Stimulated activated CD4-positive, alpha-beta T cell treated with anti-CD3 and anti-CD28 coated beads, Interleukin-15, amount 100 ng/mL, for 1 hour (primary cell): ENCODE measurements at places on chromosomes 6 and 20.

DNA sequence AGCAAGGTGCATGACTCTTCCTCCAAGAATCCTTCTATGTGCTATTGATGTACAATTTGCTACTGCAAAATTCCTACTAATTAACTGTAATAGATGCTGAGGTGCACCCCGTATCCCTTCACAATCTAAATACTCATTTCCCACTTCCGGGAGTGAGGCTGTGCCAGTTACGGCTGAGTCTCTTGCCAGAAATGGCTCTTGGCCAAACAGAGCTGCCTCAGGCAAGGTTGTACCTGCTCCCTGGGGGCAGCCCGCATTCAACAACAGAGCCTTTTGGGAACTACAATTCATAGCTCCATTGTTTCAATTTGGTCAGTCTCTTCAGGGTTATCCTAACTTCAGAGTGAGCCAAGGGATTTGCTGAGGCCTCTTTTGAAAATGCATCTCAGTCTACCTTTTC is 789.8 kb upstream of the MAP3K7 start:
- DNase-seq = no peak

- no peak for DNase-seq
Observed at GRCh38 chr6:21271428-21272155, 322.0 kb upstream of the SOX4 start.

DNA sequence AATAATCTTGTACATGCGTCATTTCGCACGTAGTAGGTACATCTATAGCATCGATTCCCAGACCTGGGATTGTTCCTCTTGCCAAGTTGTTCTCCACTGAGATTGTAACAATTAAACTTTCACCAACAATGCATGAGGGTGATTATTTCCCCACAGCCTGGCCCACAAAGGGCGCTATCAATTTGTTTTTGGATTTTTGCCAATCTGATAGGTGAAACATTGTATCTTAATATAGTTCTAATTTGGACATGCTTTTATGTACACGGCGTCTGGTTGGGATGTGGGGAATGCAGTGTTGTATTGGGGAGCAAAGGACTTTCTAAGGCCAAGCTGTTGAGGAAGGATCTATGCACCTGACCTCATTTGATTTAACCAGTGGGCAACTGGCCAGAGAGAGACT is 59.5 kb downstream of the VEGFA start:
- no peak for DNase-seq

- no peak for DNase-seq
Observed at GRCh38 chr6:18511211-18511610, 124.1 kb downstream of the RNF144B start.

GRCh38 chr20:57087102-57087501 is 179.3 kb downstream of the BMP7 start:
- no peak for DNase-seq
